Temporal lobe (tissue), 4 donors: ENCODE measurements at places on chromosomes 7 and 10. TPM values are rescaled to one million over a fixed set of nuclear protein-coding genes. Genes with fewer than 3 reads are reported as not detected.

Gene ZNF722
- not detected for total RNA-seq

Gene PRSS37
- total RNA-seq = not detected

Gene CHST15
- 38.8 TPM for total RNA-seq

Gene NKX6-2
- not detected for total RNA-seq

Gene TRIM50
- total RNA-seq = not detected

Gene FRAT1
- total RNA-seq = 4.2 TPM

Gene OLAH
- 0.25 TPM for total RNA-seq

Gene EN2
- total RNA-seq = not detected

Gene CUZD1
- total RNA-seq = 0.98 TPM

Gene PCLO
- 66.4 TPM for total RNA-seq

Gene TEX47
- not detected for total RNA-seq

Gene TEX36
- not detected for total RNA-seq

Gene DGKI
- total RNA-seq = 92.0 TPM

Gene CYP2C8
- total RNA-seq = 0.74 TPM

Gene DRGX
- not detected for total RNA-seq

Gene CLRN3
- not detected for total RNA-seq

Gene FAM237B
- total RNA-seq = not detected

Gene ADARB2
- total RNA-seq = 4.2 TPM

Gene C10orf105
- total RNA-seq = 0.25 TPM

Gene OAT
- 119 TPM for total RNA-seq

Gene OIT3
- total RNA-seq = 0.25 TPM

Gene MYH16
- total RNA-seq = not detected

Gene NAT16
- 2.2 TPM for total RNA-seq

Gene TMEM213
- total RNA-seq = not detected

Gene PHKG1
- 2.5 TPM for total RNA-seq

Gene OR2A12
- total RNA-seq = not detected

Gene CLDN4
- total RNA-seq = 0.25 TPM

Gene TPK1
- 7.6 TPM for total RNA-seq

Gene CPA4
- total RNA-seq = not detected

Gene CRHR2
- 0.98 TPM for total RNA-seq

Gene HYCC1
- total RNA-seq = 85.3 TPM

Gene UCMA
- not detected for total RNA-seq

Gene UCN3
- not detected for total RNA-seq

Gene APBB1IP
- 0.98 TPM for total RNA-seq

Gene MINDY4
- total RNA-seq = 2.7 TPM

Gene NUDCD3
- 112 TPM for total RNA-seq

Gene GATA3
- total RNA-seq = under 0.01 TPM

Gene GIMAP1
- total RNA-seq = 0.49 TPM

Gene C7orf57
- total RNA-seq = 1.2 TPM

Gene DMBT1
- under 0.01 TPM for total RNA-seq

Gene ADCYAP1R1
- total RNA-seq = 62.0 TPM

Gene HOXA9
- 0.25 TPM for total RNA-seq

Gene CAV2
- total RNA-seq = 19.2 TPM

Gene RBP3
- not detected for total RNA-seq

Gene GPR22
- total RNA-seq = 56.8 TPM

Gene CALHM1
- total RNA-seq = not detected

Gene ZNF33B
- 33.4 TPM for total RNA-seq

Gene CCNY
- 28.3 TPM for total RNA-seq
